T-helper 17 cell (primary cell): ENCODE measurements at places on chromosomes 2 and 18. TPM values are rescaled to one million over a fixed set of nuclear protein-coding genes. Genes with fewer than 3 reads are reported as not detected.

ITGA6 gene
- total RNA-seq, result 79.5 TPM

BOK gene
- not detected for total RNA-seq

TWIST2 gene
- not detected for total RNA-seq

KATNAL2 gene
- 0.86 TPM for total RNA-seq

RNF103 gene
- total RNA-seq, result 58.7 TPM

CNRIP1 gene
- 0.17 TPM for total RNA-seq

DIPK1C gene
- total RNA-seq, result not detected

ROCK1 gene
- total RNA-seq, result 109 TPM

RRM2 gene
- total RNA-seq, result 1.7 TPM

FBXO36 gene
- total RNA-seq, result 0.75 TPM

ARHGEF4 gene
- 0.77 TPM for total RNA-seq

STAM2 gene
- 11.2 TPM for total RNA-seq

DNA sequence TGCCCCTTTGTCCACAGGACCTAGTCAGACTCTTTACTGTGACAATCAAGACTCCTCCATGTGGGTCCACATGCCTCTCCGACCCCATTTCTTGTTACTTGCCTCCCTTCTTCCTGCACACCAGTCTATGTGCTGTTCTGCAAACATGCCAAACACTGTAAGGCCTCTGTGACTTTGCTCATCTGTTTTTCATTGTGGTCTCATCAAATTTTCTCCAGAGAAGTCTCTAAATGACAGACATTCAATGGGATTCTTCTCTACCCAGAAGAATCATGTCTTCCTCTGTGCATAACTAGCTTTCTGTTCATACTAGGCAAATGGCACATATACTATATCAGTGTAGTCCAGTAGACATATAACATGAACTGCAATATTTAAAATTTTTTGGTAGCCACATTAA, 43.0 kb upstream of the KCNE4 start:
- no peak for DNase-seq

DNA sequence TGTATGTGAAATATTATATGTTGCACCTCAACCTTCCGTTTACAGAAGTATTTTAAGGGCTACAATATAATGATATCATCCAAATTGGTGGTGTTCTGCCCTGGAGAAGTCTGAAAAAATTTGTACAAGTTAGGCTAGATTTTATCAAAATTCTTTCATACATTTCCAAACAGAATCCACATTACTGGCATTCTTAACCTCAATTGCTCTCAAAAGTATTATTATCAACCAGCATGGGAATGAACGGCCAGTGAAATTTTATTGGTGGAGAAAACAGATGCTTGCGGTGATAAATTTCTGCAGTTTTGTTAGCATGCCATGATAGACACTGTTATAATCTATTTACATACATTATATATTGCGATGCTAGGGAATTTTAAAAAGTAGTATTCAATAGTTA, 88.3 kb upstream of the TFPI start:
- no peak for DNase-seq

DNA sequence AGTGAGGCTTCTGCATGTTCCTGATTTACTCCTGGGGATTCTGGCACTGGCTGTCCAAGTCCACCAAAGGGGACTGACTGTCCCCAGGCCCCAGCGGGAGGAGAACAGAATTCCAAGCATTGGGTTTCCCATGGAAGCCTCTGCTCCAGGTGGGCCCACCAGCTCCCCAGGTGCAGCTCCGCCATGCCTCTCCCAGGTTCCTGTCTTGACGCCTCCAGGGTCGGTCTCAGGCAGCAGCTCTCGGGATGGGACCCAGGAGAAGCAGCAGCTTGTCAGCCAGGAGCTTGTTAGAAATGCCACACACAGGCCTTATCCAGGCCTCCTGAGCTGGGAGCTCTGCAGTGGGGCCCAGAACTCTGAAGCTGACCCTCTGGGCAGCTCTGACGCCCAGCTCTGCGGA, 47.9 kb downstream of the DCDC2C start:
- no peak for DNase-seq

- DNase-seq, result no peak
These were observed 74.1 kb downstream of the OSBPL6 start for GRCh38 chr2:178268435-178268834.

GRCh38 chr2:28950941-28951630, 30.0 kb upstream of the TOGARAM2 start:
- DNase-seq, result no peak

DNA sequence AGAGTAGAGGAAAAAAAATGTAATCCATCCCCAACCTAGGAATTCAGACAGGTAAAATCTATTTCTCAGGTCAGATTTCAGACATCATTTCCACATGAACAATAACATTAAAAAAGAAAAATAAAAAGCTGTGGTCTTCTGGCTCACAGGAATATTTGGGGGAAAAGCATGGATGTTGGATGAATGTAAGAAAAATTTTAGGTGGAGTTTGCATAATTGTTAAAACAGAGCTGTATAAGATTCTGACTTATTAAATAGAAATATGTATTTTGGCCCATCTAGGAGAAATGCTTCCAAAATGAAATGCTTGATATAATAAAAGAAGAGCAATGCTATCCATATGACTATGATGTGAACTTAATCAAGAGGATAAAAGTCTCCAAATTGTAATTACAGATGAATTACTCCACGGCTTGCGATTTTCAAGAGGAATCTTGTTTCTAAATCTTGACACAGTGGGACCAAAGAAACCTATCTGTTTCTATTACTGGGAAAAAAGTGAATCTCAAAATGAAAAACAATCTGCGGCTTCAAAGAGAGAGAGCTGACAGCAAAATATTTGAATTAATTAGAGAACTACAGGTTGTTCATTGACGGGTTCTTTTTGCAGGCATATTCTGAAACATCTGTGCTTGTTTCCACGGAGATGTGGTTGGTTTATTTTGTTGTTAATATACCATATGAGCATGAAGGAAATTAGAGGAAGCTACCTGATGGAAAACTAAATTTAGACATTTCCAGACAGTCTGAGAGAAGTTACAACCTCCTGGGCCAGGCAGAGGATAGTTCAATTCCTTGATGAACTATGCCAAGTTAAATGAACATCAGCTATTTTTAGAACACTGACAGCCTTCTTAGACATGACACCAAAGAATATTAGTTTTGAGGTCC, 468.7 kb downstream of the PID1 start:
- no peak for DNase-seq

- DNase-seq, result no peak
These were observed 87.3 kb downstream of the ACAA2 start for GRCh38 chr18:49725809-49726674.

DNA sequence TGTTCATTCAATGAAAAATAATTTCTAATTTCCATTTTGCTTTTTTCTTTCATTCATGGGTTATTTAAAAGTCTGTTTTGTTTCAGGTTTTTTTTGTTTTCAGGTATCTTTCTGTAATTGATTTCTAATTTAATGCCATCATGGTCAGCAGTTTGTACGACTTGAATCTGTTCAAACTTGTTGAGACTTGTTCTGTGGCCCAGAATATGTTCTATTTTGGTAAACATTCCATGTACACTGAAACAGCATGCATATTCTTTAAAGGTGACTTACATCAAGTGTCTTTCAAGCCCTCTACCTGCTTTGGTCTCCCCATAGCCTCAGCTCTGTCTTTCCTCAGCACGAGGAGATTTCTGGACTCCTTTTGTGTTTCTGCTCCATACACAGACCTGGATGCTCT, 49.1 kb downstream of the CYP1B1 start:
- no peak for DNase-seq

- DNase-seq, result no peak
These were observed 31.9 kb downstream of the BMP10 start for GRCh38 chr2:68839260-68839833.

GRCh38 chr18:42891705-42892104, 223.8 kb downstream of the RIT2 start:
- DNase-seq, result no peak

- DNase-seq, result no peak
These were observed 135.9 kb downstream of the ABCA12 start for GRCh38 chr2:215002500-215002899.

GRCh38 chr2:84875213-84875560, 5.7 kb downstream of the TRABD2A start:
- no peak for DNase-seq

DNA sequence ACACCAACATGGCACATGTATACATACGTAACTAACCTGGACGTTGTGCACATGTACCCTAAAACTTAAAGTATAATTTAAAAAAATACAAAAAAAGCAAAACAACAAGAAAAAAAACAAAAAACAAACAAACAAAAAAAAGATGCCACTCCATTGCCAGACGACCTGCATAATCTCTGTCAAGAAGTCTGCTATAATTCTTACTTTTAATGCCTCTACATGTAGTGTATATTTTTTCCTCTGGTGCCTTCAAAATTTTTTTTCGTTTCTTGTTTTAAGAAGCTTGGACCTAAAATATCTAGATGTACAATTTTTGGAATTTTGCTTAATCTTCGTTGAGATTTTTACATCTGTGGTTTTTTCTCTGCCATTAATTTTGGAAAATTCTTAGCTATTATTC, 235.6 kb upstream of the ZNF521 start:
- no peak for DNase-seq

GRCh38 chr2:43576981-43577892, 18.6 kb downstream of the THADA start:
- DNase-seq, result no peak

- no peak for DNase-seq
These were observed 112.3 kb downstream of the FHOD3 start for GRCh38 chr18:36409779-36410178.

- no peak for DNase-seq
These were observed 35.8 kb upstream of the SPATS2L start for GRCh38 chr2:200270732-200271131.

DNA sequence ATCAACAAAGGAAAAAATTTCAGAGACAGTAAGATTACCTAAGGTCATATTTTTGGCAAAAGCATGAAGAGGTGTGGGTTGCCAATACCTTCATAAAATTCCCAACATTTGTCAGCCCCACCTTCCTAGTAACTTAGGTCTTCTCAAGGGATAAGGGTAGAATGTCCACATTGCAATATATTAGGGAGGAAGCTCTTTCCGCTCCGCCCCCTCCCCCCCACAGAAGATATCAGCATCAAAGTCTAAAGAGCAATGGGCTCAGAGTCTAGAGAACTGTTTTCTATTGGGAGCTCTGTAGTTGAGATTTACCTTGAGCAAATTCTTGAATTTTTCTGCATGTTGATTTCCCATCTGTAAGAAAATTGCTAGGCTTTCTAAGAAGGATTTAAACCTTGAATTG, 200.3 kb downstream of the CD226 start:
- DNase-seq, result no peak

DNA sequence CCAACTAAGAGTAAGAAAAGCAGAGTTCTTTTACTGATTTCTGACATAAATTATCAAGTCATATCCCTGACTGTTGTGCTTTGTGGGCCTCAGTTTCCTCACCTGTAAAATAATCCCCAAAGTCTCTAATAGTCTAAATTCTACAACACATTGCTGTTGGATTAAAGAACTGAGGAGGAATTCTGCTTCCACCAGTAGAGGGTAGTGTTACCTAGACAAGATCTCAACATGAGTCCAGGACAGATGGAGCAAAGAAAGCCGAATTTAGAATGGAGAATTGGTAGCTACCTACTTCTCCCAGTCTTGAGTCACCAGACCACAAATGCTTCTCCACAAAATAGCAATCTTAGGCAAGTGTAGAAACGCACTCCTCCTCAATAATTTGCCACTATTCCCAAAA, 462.5 kb upstream of the FSHR start:
- DNase-seq, result no peak

DNA sequence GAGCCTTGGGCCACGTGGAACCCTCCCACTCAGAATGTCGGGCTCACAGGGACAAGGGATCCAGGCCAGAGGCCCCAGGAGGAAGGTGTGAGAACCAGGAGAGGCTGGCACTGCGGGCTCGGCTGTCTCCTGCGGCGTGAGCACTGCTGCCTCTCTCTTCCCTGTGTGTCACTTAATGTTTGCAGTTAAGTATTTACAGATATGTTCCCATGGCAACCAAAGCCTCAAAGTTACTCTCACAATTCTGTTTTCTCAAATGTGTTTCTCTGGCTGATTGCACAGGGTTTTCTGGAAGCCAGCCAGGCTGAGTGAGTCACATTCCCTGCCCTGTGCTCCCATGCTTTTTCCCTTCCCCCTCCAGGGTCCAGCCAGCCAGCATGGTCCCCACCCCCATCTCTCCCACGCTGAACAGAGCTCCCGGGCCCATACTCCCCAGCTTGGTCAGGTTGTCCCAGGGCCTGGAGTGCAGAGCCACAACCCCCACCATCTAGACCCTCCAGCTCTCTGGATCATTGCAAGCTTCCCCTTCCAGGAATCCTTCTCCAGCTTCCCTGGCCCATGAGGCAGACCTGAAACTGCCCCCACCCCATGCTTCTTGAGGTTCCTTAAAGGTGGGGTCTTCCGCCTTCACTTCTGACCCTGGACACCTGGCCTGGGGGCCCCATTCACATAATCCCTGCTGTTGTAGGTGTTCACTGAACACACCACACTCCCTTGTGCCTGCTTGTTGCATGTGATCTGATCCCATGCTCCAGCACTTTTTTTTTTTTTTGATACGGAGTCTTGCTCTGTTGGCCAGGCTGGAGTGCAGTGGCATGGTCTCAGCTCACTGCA, 265.9 kb downstream of the CELF4 start:
- no peak for DNase-seq

GRCh38 chr2:206615417-206616089, 26.7 kb upstream of the FAM237A start:
- no peak for DNase-seq

GRCh38 chr2:74424139-74424992, 2.8 kb downstream of the WDR54 start:
- no peak for DNase-seq

- no peak for DNase-seq
These were observed 551.7 kb downstream of the SATB2 start for GRCh38 chr2:198905881-198906612.

DNA sequence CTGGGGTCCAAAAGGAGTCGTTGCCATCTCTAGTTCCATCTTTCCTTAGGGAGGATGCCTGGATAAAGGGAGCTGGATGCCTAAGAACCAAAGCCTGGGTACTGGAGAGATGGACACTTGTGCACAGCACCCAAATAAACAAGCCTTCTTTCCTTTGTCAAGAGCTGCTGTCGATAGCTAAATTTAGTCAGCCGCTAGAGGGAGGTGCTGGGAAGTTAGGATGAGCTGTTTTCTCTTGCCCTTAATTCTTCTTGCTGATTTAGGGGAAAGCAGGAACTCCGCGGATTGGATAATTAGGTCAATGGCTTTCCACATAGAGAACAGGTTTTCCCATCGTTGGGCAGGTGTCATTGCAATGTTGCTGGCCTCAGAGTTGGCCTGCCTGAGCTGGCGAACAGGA, 30.9 kb upstream of the SERPINB12 start:
- DNase-seq, result no peak

DNA sequence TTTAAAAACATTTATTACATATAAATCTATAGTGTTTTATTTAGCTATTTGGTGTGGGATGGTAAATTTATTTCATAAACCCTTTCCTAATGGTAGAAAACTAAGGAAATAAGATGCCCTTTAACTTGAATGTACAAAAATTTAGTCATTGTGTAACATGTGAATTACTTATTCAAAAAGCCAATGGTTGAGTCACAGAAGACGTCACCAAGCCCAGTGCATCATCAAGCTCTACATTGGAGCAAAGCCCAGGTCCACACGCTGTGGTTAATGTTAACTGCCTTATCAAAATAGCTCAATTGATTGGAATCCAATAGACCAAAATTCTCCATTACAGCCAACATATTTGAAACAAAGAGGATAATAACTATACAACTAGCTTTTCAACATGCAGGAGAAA, 145.5 kb upstream of the LYPD1 start:
- DNase-seq, result no peak

GRCh38 chr18:10015288-10015701, 101.5 kb downstream of the VAPA start:
- DNase-seq, result no peak
